ENCODE measurements at places on chromosomes 1 and 21.

GRCh38 chr1:161045736-161046604, at the start of gene USF1:
Gene USF1, minus strand, starts transcription at chr1:161045977. Its CDS starts 2,702 bp downstream, at chr1:161043275.
- DNase-seq, result peak; percentile 88

GRCh38 chr21:29961291-29962027, 21.7 kb upstream of the GRIK1 start:
- no peak for DNase-seq

- no peak for DNase-seq
Observed at GRCh38 chr1:206951318-206952100, 5.2 kb upstream of the PIGR start.

DNA sequence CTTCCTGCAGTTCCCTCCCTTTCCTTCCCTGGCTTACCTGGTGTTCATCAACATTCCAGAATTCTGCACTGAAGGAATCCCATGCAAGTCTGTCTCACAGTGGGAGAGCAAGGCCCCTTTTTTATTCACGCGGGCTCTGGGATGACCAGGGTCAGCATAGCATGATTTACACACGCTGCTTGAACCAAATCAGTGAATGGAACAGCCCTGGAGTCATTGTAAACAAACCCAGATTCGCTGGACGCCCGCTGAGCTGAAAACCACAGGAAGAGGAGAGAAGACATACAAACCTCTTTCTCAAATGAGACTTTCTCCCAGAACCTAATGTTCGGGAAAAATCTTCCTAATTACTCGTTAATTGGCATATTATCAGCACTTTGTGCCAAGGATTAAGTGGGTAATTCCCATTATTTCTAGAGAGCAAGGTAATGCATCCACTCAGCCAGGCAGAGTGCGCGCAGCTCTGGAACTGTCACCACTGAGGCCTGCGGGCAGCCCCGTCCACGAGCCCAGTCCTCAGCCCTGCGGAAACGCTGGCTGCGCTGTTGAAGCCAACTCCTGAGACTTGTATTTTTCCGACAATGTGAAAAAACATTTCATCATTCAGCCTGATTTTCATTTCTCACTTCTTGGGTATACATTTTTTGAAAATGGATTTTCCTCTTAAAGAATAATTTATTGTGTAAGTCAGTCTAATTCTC, 140.0 kb downstream of the ETS2 start:
- no peak for DNase-seq

DNA sequence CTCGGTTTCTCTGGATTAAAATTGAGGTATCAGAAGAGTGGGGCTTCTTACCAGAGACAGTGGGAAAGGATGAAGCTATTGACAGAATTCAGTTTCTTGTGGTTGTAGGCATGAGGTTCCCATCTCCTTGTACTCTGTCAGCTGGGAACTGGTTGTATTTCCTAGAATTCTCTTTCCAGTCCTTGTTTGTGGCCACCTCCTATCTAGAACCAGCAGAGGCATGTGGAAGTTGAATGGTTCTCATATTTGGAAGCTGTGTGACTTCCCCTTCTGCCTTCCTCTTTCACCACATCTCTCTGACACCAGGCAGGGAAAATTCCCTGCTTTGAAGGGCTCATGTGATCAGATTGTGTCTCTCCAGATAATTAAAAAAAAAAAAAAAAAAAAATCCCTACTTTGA, 457.7 kb upstream of the ADAMTS5 start:
- DNase-seq, result no peak

DNA sequence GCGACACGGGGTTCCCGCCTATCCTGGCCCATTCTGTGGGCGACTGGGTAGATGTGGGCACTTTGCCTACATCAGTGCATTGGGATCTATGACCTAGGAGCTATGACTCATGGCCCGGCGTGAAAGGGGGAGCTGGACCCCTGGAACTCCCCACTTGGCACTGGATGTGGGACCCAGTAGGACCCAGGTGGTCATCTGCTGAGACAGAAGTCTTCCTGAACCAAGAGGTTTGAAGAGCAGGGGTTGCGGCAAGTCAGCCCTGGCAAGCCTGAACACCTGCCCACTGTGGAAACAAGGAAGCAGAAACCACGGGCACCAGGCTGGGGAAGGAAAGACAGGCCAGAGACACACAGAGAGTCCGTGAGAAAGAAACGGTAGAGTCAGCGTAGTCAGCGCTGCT, 656.7 kb downstream of the AJAP1 start:
- DNase-seq, result no peak

DNA sequence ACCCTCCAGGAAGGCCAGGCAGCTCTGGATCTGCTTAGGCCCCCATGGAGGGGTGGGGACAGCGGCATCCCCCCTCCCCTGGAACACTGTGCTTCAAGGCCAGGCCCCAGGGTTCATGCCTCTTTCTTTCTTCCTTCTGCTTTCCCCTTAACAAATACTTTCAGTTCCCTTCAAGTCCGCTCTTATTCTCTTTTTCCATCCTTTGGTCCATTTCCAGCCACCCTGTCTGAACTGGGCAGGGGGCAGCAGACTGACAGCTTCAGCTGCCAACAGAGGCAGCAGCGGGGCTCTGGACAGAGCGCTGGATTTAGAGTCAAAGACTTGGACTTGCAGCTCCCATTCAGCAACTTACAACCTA, 1.1 kb upstream of the CD244 start:
- DNase-seq, result no peak

GRCh38 chr1:68107771-68108170, 57.3 kb upstream of the DIRAS3 start:
- no peak for DNase-seq

DNA sequence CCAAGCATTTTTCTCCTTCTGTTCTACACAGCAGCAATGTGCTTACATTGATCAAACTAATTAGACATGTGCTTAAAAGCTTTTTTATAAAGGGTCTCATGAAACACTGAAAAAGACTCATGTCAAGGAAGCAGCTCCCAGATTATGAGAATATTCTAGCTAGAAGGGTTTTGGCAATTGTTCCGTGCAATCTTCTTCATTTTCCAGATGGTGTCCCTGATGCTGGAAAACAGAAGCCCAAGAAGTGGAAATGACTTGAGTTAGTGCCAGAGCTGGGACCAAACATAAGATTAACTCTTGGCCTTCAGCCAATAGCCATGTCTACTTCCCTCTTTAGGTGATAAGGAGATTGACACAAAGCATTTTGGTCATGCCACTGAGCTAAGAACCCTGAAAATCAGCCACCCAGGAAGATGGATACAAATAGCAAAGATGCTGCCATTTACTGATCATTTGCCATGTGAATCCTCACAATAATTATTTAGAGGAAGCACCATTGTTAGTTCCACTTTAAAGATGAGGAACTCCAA, 110.8 kb downstream of the MATN1 start:
- DNase-seq, result no peak

DNA sequence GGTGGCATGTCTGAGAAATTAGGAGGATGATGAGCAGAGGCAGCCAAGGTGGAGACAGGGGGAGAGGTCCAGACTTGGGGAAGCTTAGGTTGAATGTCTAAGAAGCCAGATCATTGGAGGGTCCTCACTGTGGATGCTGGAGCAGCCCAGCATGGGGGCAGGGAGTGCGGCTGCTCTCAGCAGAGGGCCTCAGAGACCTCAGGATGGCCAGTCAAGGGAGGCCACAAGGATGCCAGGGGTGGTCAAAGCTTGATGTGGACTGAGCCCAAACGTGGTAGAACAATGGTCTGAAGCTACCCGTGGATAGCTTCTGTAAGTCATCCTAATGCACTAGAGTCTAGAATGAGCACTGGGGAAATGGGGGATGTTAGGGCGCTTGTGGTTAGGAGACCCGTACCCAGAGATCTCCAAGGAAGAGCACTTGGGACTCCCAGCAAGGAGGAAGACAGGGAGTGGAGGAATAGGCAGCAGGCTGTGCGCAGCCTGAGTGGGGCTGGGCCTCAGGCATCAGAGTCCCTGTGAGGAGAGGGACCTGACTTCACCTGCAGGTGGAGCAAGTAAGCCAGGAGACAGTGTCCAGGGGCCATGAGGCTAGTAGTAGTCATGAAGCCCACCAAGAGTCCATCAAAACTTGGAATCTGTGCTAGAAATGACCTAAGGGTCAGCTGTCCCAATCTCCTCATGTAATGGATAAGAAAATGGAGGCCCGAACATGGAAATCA, 4.3 kb upstream of the S100A9 start:
- no peak for DNase-seq

DNA sequence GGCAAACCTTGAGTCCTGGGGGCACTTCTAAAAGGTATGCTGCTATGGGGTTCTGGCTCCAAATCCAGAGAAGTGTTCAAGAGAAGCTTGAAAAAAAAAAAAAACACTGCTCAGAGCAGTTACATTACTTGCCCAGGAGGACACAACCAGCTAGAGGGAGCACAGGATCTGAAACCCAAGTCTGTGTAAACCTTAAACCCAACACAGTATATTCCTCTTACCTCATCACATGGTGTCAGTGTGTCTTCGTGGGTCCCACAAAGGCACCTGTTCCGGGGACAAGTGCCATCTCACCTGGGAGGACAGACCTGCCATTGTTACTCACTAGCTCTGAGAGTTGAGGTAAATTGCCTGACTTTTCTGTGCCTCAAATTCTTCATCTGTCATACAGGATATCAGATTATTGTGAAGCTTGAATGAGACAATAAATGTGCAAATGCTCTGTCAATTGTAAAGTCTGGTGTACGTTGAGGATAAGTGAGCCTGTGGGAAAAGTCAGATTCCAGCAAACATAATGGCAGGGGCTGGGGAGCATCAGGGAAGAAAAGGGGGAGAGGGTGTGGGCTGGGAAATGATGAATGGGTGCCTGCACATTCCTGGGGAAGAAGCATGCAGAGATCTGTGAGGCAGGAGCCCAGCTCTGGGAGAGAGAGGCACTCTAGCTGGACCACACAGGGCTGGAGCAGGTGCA, 170.4 kb upstream of the ZC3H12A start:
- no peak for DNase-seq

GRCh38 chr21:27840262-27840661, 873.4 kb upstream of the ADAMTS5 start:
- DNase-seq, result no peak

- DNase-seq, result no peak
Observed at GRCh38 chr1:19262047-19262446, 10.4 kb downstream of the MRTO4 start.

GRCh38 chr1:6547301-6547700, 7.0 kb downstream of the NOL9 start:
- no peak for DNase-seq

DNA sequence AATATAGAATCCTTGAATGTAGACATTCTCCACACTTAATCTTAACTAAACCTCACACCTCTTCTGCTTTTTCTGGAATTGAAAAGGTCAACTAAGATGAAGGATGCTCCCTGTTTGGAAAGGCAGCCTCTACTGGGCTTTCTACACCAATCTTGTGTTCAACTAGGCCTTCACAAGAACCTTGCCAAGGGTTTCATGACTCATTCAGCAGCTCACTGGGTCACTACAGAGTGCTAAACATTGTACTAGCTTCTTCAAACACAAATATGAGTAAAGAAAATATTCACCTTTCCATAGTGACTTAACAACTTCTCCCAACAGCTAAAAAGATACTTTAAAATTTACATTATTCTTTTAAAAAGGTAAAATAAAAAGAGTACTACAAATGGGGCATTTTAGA, 135.3 kb upstream of the PRMT6 start:
- no peak for DNase-seq

- no peak for DNase-seq
Observed at GRCh38 chr1:44377925-44378784, 23.1 kb upstream of the ERI3 start.

- DNase-seq, result no peak
Observed at GRCh38 chr1:229385853-229386456, 43.1 kb upstream of the CCSAP start.

DNA sequence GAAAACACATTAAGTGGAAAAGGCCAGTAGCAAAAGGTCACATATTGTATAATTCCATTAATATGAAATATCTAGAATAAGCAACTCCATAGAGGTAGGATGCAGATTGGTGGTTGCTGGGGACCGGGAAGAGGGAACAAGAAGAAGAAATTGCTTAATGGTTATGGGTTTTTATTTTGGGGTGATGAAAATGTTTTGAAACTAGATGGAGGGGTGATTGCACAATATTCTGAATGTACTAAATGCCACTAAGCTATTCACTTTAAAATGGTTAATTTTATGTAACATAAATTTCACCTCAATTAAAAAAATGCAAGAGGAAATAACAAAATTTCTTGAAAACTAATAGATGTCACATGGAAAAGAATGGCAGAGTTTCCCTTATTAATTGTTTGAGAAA, 6.7 kb downstream of the KIAA0040 start:
- no peak for DNase-seq

GRCh38 chr1:247332215-247332622, 552 bp upstream of the ZNF496 start:
- DNase-seq, result peak; percentile 50

DNA sequence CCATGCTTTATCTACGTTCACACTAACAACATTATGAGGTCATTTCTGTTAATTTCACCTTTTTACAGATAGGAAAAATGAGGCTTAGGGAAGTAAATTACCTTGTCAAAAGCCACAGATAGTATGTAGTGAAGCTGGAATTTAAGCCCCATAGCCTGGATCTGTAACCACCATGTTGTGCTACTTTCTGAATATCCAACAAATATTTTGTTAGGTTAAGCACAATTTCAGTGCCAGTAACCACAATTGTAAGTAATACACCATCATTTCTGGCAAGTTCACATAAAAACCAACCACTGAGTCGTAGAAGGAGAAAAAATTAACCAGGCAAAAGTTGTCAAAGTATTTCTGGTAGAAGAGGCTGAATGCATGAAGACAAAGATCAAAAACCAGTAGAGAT, 593.1 kb upstream of the CAMK1G start:
- DNase-seq, result no peak

DNA sequence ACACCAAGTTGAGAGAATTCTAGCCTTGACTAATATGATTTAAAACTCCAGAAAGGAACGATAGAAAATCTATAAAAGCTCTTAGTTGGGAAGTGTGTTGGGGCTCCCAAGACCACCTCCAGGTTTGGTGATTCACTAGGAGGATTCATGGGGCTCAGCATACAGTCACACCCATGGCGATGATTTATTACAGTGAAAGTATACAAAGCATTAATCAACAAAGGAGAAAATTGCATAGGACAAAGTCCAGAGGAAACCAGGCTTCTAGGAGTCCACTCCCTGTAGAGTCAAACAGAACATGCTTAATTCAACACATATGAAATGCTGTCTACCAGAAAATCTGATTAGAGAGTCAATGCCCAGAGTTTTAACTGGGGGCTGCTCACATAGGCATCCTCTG, 4.8 kb downstream of the CDCA8 start:
- DNase-seq, result no peak

DNA sequence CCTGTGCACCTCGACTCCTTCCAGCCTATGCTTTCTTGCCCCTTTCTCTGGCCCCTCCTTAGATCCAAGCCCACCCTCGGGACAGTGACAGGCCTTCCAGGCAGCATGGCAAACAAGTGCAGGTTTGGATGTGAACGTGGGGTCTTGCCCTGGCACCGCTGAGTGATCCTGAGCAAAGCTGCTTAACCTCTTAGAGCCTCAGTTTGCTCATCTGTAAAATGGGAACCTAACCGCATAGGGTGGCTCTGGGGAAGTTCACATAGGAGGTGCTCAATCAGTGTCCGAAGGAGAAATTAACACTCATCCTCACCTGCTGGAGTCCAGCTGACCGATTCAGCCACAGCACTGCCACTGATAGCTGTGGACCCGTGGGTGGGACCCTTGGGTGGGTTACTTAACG, 7.2 kb downstream of the MFAP2 start:
- no peak for DNase-seq
